NCI-H1092 (cell line): ENCODE measurements at places on chromosomes 3 and 15.
A peak's percentile ranks its signal among the peaks of the same experiment; 100 is the strongest.

DNA sequence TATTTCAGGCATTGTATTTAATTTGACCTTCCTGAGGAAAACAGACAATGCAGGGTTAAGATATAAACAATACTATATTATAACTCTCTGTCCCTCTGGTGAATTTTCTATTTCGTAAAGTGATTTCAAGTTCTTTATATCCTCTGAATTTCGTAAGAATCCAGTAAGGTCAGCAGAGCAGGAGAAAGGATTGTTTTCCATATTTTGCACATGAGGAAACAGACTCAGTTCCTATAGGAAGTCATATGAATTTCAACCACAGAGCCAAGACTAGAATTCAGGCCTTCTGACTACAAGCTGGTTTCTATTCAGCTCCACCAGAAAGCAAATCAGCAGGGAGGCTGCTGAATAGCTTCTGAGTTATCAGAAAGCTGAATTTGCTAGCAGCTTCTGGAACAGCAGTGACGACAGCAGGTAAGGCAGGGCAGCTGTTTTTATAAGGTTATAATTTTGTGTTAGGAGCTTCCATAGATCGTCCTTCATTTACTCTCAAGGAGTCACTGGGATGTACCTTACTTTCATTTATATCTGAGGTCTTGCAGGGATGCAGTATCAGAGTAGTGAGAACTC, 11.1 kb upstream of the PLAAT1 start:
- no peak for DNase-seq

DNA sequence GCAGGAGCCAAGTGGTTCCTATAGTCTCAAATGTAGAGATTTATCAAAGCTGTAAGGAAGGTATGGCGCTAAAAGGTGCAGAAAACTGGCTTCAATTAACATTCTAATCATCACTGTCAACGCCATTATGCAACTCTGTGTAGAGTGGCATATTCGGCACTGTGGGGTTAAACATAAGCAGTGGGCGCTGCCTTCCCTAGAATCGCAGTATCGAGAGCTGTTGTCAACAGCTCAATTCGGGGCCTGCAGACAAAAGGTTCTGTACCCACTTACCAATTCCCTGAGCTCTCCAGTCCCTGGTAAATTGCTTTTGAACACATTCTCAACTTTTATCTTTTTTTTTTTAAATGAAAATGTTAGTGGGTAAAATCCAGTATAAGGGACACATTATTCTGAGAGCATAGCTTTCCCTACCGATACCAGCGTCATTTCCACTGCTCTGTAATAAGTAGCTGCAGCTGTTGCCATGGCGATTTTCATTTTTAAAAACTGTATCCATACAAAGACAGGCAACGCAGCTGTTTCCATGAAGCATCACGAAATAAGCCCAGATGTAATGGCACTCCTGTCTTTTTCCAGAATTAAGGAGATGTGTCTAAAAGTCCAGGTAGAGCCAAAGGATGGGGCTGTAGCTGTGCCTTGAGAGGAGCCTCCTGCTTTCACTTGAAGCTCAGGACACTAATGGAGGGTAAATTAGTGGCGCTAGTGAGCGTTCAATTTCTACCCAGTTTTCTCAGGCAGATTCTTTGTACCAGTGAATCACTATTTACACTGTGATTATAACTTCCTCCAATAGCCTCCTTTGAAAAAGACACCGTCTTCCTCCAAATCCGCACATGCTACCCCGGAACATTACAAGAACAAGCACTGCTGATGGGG, 250.3 kb downstream of the SLC9A9 start:
- DNase-seq, result no peak

DNA sequence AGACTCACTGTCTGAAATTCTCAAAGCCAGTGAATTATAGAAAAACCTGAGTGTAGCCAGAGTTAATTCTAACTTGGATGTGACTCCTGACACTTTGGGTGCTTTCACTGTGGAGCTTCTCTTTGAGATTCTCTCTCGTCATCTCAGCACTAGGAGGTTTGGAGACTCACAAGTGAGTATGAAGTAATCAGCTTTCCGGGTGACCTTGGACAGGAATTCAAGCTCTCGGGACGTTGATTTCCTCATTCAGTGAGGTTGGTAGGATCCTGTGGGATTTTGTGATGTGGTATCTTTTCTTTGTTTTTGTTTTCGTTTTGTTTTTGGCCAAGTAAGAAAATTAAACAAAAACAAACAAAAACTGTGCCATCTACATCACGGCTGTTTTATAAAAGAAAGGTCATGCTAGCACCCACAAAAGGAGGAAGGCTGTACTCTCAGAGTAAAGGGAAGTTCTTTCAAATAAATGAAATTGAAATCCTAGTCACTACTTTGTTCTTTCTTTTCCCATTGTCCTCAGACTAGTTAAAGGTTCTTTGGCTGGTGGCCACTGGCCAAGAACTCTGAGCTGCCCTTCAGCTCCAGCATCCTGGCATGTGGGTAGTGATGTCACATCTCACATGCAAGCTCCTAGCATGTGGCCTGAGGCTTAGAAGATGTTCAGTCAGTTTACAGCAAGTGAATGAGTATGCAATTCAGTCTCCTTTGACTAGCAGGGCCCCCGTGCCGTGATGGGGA, 263.3 kb upstream of the TPM1 start:
- DNase-seq, result no peak

DNA sequence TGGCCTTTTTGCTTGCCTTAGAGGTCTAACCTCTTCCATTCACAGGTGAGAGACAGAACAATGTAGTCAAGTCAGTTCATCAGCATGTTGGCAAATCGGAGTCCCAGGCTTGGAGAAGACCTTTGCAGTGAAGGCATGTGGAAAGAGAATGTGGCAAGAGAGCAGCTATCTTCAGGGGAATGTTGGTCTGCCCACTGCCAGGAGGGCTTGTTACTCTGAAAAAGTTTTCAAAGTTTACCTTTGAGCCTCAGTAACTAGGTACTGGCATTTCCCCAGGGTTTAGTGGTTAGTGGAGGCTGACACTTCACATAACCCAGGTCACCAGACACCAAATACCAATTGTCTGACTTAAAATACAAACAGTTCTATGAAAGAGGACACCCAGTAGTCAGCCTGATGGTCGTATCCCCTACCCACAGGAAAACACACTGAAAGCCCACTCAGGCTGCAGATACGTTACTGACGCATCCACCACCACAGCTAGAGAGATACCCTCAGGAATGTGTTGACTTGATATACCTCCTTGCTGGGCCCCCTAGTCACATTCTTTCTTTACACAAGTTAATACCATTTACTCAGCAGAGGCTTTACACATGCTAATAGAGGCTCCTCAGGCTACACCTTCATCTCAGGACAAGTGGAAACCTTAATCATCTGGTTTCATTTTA, 9.7 kb upstream of the ARID3B start:
- DNase-seq, result no peak

GRCh38 chr3:133014325-133014724, 23.9 kb upstream of the TMEM108 start:
- no peak for DNase-seq

GRCh38 chr3:171908731-171909130, 65.6 kb downstream of the TMEM212 start:
- DNase-seq, result no peak

GRCh38 chr15:83904107-83905040, 250.5 kb downstream of the ADAMTSL3 start:
- DNase-seq, result no peak

DNA sequence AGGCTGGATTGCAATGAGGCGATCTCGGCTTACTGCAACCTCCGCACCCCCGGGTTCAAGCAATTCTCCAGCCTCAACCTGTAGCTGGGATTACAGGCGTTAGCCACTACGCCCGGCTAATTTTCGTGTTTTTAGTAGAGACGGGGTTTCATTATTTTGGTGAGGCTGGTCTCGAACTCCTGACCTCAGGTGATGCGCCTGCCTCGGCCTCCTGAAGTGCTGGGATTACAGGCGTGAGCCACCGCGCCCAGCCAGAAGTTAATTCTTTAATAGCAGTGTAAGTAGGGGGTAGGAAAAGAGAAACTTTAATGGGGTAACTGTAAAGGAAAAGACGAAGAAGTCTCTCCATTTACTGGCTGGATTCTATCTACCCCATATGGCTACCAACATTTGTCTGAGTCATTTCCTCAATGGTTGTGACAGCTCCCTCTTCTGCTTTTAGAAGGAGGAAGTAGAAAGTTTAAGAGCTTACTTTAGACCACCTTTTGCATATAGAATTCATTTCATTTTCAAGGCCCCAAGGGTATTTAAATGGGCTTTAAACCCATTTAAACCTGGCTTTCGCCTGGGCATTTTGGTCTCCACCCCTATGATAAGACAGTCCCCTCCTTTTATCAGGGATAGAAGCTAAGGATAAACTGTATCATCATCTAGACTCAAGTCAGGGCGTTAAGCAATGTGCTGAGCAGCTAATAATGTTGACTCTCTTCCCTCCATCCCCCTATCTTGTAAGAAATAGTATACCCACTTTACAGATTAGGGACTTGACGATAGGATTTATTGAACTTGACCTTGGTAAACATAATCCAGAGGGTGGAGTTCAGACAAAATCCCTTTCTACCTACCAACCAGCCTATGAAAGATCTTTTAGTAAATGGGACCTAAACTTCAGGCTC, 1.1 kb upstream of the CDV3 start:
- no peak for DNase-seq

- peak; percentile 61 for DNase-seq
Observed at GRCh38 chr3:136819731-136820679, 1.1 kb downstream of the SLC35G2 start.

GRCh38 chr3:13282358-13282985, 137.7 kb downstream of the NUP210 start:
- DNase-seq, result no peak

DNA sequence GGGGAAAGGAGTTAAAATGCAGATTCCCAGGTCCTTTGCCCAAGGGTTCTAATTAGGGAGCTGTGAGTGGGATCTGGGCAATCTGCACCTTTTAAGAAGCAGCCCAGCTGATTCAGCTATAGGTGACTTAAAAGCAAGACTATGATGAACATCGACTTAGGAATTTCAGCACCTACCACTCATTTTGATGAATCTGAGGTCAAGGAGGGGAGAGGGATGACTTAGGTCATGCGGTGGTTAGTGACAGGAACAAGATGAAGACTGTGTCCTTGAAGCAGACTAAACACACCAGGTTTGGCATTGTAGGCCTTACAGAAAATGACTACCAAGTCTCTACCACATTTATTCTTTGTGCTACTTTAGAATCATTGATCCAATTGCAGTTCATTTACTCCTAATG, 196.3 kb downstream of the DTWD1 start:
- DNase-seq, result no peak

DNA sequence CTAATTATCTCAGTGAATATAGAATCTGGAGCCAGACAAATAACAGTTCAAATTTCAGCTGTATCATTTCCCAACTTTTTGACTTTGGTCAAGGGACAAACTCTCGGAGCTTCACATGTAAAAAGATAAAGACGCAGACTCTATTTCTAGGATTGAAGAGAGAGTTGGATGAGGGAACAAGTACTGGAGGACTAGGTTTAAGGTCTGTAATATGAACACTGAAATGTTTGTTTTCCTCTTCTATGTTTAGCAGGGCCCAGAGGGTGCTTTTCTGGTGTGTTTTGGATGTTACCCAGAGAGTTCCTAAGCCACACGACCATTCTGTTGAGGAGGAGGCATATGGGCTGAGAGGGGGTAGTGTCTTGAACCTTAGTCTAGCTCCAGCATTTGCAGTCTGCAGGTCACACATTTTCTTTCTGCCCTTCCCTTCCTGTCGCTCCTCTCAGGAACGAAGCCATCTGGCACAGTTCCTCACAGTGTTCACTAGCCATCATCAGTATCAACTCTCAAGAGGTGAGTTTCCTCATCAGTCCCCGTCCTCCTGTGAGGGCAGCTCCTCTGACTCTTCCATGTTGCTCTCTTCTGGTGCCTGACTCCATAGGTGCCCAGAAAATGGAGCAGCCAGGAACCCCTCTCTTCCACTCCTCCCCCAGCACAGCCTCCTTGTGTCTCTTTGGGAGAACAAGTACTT, 250.1 kb downstream of the SQOR start:
- DNase-seq, result peak; percentile 8

DNA sequence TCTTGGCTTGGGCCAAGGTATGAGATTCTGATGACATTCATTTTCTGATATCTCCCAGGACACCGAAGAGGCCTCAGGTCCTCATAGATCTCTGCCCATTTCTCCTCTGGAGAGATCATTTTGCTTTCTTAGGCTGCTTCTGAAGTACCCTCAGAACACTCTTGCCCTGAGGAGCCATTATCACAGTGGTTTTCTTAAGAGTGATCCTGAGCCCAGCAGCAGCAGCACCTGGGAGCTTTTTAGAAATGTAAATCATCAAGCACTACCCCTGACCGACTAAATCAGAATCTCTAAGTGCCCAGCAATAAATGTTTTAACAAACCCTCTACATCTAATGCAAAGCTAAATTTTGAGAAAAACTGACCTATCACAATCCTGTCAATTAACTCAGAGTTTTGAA, 40.6 kb upstream of the SLC9A9 start:
- DNase-seq, result no peak

DNA sequence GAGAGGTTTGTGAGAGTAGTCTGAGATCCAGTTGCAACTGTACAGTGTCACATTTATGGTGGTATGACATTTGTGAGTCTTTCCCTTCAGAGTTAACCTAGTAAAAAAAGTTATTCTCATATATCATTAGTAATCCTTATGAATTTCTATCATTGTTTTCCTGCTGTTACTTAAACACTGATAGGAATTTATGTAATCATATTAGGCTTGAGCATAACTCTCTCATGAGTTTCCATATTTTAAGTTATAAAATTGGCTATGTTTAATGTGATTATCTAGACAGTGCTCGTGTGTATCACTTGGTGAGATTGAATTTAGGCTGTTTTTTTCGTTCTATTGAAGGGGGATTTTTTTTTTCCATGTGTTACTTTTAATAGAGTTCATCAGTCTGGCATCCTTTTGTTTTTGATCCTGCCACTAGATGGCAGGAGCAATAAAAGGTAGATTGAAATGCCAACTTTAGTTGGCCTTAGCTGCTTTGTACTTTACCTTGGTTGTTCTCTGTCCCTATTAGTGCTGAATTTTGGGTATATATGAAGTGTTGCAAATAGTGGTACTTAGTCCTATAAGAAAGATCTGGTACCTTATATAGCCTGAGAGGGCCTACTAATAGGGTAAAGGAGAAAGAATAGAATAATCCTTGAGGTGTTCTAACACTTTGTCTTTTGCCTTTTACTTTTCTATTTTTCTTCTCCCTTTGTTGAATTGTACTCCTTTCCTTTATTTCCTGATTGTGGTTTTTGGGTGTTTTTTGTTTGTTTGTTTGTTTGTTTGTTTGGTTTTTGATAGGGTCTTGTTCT, 17.9 kb downstream of the STT3B start:
- DNase-seq, result no peak

DNA sequence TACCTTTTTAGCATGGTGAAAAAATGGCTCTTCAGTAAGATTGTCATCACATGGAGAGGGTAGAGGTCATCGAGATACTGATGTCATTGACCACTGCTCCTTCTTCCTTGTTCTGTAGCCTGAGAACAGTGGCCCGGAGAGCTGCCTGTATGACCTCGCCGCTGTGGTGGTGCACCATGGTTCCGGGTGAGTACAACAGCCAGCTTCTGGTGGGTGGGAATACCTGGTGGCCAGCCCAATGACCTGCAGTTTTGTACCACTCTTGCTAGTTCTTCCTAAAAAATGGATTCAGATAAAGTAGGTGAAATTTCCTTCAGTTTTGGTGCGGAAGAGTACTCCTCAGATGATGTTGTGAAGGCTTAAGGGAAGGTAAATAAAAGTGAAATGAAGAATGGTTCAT, 8.4 kb upstream of the FBXL22 start:
- no peak for DNase-seq
